Activated naive CD4-positive, alpha-beta T cell treated with anti-CD3 and anti-CD28 coated beads, Interleukin-2, amount 50 U/mL, for 16 hours (primary cell): ENCODE measurements at places on chromosomes 1 and 21.
A peak's percentile ranks its signal among the peaks of the same experiment; 100 is the strongest.

GRCh38 chr1:169701261-169702005 lies 10.0 kb downstream of the SELL start:
- DNase-seq = no peak

GRCh38 chr21:46425571-46425970 lies 33.1 kb upstream of the DIP2A start:
- peak; percentile 32 for DNase-seq

DNA sequence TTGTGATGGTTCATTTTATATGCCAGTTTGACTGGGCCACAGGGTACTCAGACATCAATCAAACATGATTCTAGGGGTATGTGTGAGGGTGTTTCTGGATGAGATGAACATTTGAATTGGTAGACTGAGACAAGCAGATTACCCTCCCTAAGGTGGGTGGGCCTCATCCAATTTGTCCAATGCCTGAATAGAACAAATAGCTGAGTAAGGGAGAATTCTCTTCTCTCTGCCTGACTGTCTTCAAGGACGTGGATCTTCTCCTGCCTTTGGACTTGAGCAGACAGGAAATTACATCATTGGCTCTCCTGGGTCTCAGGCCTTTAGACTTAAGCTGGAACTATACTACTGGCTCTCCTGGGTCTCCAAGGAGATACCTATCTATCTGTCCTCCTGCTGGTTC lies 64.4 kb downstream of the SUSD4 start:
- DNase-seq = no peak

GRCh38 chr1:29457496-29458368 lies 221.4 kb downstream of the PTPRU start:
- DNase-seq = no peak

DNA sequence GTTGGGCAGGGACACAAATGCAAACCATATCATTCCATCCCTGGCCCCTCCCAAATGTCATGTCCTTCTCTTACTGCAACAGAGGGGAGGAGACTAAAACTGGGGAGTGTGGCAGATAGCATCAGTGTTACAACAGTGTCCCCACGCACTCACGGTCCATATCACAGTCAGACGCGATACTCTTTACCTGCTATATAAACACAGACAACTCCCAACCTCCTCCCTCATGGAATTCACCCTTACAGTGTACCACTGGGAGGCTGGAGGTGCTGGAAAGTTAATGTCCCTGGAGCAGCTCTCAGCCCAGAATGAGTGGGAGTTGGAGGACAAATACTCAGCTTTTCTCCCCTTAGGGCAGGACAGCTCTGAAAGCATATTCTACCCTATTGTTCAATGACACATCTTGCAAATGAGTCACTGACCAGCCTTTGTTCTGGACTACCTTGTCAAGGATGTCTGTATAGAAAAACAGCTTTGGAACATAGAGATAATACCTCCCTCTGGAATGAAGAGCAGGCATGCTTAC lies 445.9 kb downstream of the SETD4 start:
- no peak for DNase-seq
